ENCODE measurements at places on chromosomes 4 and X. TPM values are rescaled to one million over a fixed set of nuclear protein-coding genes. Genes with fewer than 3 reads are reported as not detected.

DNA sequence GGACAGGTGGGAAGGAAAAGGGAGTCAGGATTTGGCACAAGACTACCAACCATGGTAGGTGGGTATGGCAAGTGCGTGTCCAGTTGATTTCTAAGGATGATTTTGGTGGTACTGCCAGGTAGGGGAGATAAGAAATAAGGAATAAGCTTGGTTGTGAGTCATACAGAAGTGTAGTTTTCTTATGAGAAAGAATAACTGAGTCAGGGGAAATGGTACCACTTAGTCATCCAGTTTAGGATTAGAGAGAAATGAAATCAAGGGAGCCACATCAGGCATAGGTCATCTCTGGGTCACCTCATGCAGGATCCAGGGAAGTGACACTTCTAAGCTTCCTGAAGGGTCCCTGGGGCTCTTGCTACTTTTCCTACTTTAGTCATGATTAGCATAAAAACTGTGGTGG lies 107.1 kb upstream of the C1GALT1C1 start:
- no peaks in the 10 kb centered on the region for H3K36me3 ChIP-seq
- no peaks in the 10 kb centered on the region for H3K27me3 ChIP-seq
- no peak overlapping the region for H3K4me3 ChIP-seq

DNA sequence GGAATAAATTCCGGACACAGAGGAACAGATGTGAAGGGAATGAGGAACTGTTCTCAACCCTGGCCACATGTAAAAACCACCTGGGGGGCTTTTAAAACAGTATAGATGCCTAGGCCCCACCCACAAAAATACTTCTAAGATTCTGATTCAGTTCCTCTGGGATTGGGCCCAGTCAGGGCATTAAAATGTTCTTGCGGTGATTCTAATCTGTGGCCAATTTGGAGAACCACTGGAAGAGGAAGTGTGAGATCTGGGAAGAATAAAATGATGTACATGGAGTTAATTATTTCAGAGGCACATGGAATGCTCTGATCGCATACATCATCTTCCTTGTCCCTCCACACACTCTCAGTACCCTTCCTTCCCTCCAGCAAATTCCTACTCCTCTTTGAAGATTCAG lies 192.2 kb downstream of the APBB2 start:
- DNase-seq: no peak
- H3K4me1 ChIP-seq: no peaks in the 10 kb centered on the region
- no peak overlapping the region for H3K4me3 ChIP-seq
- no peaks in the 10 kb centered on the region for H3K27me3 ChIP-seq

DNA sequence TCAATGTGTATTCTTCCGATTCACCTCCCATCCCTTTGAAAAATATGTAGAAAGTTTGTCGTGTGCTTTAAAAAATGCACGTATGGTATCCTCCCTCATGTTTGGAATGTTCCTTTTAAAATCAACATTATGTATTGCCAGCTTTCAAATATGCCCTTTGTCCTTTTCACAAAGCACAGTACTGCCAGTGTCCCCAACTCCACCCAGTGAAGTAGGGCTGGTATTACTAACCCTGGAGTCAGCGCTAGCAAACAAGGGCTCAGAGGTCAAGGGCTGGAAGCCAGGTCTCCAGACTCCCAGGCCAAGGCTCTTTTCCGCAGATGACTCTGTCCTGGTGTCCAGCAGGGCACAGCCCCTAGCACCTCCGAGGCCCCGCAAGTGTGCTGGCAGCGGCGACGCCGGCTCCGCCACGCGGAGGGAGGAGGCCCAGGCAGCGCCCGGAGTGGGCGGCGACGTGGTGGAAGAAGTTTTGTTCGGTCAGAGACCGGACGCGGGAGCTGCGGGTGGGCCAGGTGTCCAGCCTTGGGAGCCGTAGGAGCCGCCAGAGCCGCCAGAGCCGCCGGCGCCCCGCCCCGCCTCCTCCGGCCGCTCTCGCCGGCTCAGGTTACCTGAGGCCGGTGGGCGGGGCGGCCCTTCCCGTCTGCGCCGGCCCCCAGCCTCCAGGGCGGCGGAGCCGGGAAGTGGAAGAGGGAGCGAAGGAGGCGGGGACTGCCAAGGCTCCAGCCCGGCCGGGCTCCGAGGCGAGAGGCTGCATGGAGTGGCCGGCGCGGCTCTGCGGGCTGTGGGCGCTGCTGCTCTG lies at the start of gene IL13RA1:
Gene IL13RA1, plus strand, starts transcription at position 720 of the 799 bp plus-strand sequence. Its CDS starts 33 bp downstream, at position 753.
- H3K4me1 ChIP-seq: peaks cover 50% of the 10 kb centered on the region
- no peaks in the 10 kb centered on the region for H3K27me3 ChIP-seq
- DNase-seq: peak; percentile 91
- peak within 1 kb of the TSS; percentile 75 for H3K4me3 ChIP-seq
- no peaks in the 10 kb centered on the region for H3K36me3 ChIP-seq

DNA sequence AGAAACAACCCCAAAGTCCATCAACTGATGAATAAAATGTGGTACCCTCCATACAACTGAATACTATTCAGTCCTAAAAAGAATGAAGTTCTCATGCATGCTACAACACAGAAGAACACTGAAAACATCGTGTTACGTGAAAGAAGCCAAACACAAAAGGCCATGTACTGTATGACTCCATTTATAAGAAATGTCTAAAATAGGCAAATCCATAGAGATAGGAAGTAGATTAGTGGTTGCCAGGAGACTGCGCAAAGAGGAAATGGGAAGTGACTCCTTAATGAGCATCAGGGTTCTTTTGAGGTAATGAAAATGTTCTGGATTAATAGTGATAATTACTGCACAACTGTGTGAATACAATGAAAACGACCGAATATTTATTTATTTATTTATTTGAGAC lies 23.4 kb downstream of the FBXW7 start:
- H3K4me1 ChIP-seq: peaks cover 25% of the 10 kb centered on the region
- no peaks in the 10 kb centered on the region for H3K27me3 ChIP-seq
- H3K27ac ChIP-seq: no peak overlapping the region
- no peak overlapping the region for H3K4me3 ChIP-seq
- DNase-seq: no peak

DNA sequence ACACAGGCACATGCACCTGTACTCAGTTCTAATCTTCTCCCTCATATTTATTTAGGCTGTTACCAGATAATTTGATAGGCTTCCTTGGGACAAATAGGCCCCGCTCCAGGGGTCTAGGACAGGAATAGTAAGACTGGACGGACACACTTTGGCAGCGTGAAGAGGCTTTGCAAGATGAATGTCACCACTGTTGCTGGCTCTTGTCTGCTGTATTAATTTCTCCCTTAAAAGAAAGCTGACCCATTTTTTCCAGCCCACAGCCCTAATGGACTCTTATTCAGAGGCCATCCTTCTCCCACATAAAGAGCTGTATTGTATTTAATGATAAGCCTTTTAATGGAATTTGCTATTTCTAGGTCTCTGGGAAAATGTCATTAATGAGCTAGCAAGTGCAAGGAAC lies 18.0 kb downstream of the FAM184B start:
- no peak for DNase-seq
- H3K27ac ChIP-seq: no peak overlapping the region
- peaks cover 7% of the 10 kb centered on the region for H3K27me3 ChIP-seq
- H3K4me3 ChIP-seq: no peak overlapping the region
- no peaks in the 10 kb centered on the region for H3K36me3 ChIP-seq

Gene MCTS1
- total RNA-seq: 30.2 TPM

Gene SPANXD
- not detected for total RNA-seq

Gene RAB41
- total RNA-seq: not detected

Gene AP1S2
- total RNA-seq: 59.1 TPM

All from chondrocyte (in vitro differentiated cells).